Upper lobe of right lung (tissue), 1 donor: ENCODE measurements at places on chromosomes 12 and 14.

GRCh38 chr12:121444842-121445202 is 44.9 kb downstream of the RNF34 start:
- DNase-seq = no peak
- H3K4me3 ChIP-seq = no peak overlapping the region
- H3K27ac ChIP-seq = no peak overlapping the region
- H3K4me1 ChIP-seq = no peaks in the 10 kb centered on the region

GRCh38 chr14:105602799-105603793 is 76.7 kb downstream of the TMEM121 start:
- H3K27ac ChIP-seq = no peak overlapping the region
- no peaks in the 10 kb centered on the region for H3K27me3 ChIP-seq
- no peaks in the 10 kb centered on the region for H3K36me3 ChIP-seq
- H3K4me3 ChIP-seq = no peak overlapping the region
- no peak for DNase-seq

DNA sequence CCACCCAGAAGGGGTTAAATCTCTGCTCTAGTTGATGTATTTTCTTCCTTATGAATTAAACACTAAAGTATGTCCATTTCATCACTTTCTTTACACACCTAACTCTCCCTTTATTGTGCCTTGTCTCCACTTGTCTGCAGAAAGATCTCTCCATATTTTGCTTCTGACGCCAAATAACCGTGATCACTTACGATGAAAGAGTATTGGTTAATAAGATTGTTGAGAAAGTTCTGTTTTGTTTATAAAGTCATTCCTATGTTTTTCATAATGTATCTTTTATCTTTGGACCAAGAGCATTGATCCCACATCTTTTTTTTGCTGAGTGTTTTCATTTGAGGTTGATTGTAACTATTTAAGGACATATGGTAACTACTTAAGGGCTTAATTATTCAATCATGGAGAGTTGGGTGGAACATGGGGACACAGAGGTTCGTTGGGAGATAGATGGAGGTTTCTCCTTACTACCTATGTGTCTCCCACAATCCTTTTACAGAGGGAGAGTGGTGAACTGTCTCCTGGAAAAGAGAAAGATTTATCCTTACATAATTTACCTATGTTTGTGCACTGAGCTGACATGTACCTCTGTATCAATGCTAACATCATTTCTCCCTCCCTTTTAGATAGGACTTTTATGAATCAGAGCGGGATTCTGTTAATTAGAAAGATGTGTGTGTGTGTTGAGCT is 120.7 kb upstream of the SLC38A2 start:
- H3K27ac ChIP-seq = peak overlapping the region; percentile 72
- no peak overlapping the region for H3K4me3 ChIP-seq
- peaks cover 23% of the 10 kb centered on the region for H3K4me1 ChIP-seq
- H3K36me3 ChIP-seq = no peaks in the 10 kb centered on the region
- DNase-seq = no peak

DNA sequence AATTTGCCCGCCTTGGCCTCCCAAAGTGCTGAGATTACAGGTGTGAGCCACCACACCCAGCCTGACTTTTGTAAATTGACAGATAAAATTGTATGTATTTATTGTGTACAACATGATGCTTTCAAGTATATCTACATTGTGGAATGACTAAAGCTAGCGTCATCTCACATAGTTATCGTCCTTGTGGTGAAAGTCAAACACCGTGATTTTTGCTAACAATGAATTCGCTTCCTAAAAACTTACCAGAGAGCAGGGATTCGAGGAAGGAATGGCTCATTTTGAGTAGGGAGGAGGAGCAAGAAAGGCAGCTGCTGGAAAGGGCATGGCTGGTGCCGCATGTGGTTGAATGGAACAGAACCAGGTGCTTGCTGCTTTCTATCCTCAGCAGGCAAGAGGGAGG is 85.4 kb downstream of the LGMN start:
- H3K4me3 ChIP-seq = no peak overlapping the region
- H3K27ac ChIP-seq = no peak overlapping the region
- no peak for DNase-seq
- no peaks in the 10 kb centered on the region for H3K27me3 ChIP-seq

- H3K4me3 ChIP-seq = no peak overlapping the region
- peak overlapping the region; percentile 70 for H3K27ac ChIP-seq
- peaks cover 78% of the 10 kb centered on the region for H3K4me1 ChIP-seq
Measured at GRCh38 chr12:104669089-104669721, 212.5 kb downstream of the CHST11 start.

GRCh38 chr14:22380571-22381407 is 208.2 kb downstream of the DAD1 start:
- no peaks in the 10 kb centered on the region for H3K36me3 ChIP-seq
- peaks cover 9% of the 10 kb centered on the region for H3K4me1 ChIP-seq
- DNase-seq = no peak
- H3K27me3 ChIP-seq = no peaks in the 10 kb centered on the region
- peak overlapping the region; percentile 9 for H3K4me3 ChIP-seq

GRCh38 chr12:124484526-124484953 is 82.9 kb downstream of the NCOR2 start:
- H3K36me3 ChIP-seq = peaks cover 34% of the 10 kb centered on the region
- H3K27ac ChIP-seq = no peak overlapping the region
- peaks cover 23% of the 10 kb centered on the region for H3K4me1 ChIP-seq
- DNase-seq = no peak

- no peak overlapping the region for H3K27ac ChIP-seq
- H3K36me3 ChIP-seq = no peaks in the 10 kb centered on the region
- no peak overlapping the region for H3K4me3 ChIP-seq
- H3K4me1 ChIP-seq = peaks cover 12% of the 10 kb centered on the region
- DNase-seq = no peak
- no peaks in the 10 kb centered on the region for H3K27me3 ChIP-seq
Measured at GRCh38 chr12:124673801-124674617, 106.6 kb upstream of the NCOR2 start.

GRCh38 chr14:49962621-49963020 is 69.7 kb downstream of the ARF6 start:
- peaks cover 3% of the 10 kb centered on the region for H3K4me1 ChIP-seq
- H3K27me3 ChIP-seq = no peaks in the 10 kb centered on the region
- peak; percentile 71 for DNase-seq
- no peak overlapping the region for H3K4me3 ChIP-seq

GRCh38 chr14:50822501-50823042 is 8.4 kb downstream of the NIN start:
- H3K27ac ChIP-seq = no peak overlapping the region
- no peaks in the 10 kb centered on the region for H3K36me3 ChIP-seq
- H3K4me1 ChIP-seq = peaks cover 19% of the 10 kb centered on the region
- no peaks in the 10 kb centered on the region for H3K27me3 ChIP-seq

GRCh38 chr12:106585521-106586277 is 2.9 kb downstream of the RFX4 start:
- peaks cover 19% of the 10 kb centered on the region for H3K4me1 ChIP-seq
- H3K36me3 ChIP-seq = no peaks in the 10 kb centered on the region
- no peak overlapping the region for H3K4me3 ChIP-seq
- DNase-seq = no peak
- peaks cover 97% of the 10 kb centered on the region for H3K27me3 ChIP-seq

- no peaks in the 10 kb centered on the region for H3K36me3 ChIP-seq
- no peak overlapping the region for H3K4me3 ChIP-seq
Measured at GRCh38 chr12:42039176-42039575, 105.5 kb downstream of the GXYLT1 start.
